NCI-H774 (cell line): ENCODE measurements at places on chromosomes 12 and 14.

- DNase-seq: no peak
Observed at GRCh38 chr12:13193505-13194231, 2.9 kb upstream of the EMP1 start.

- no peak for DNase-seq
Observed at GRCh38 chr14:32004300-32004699, 72.8 kb upstream of the ARHGAP5 start.

GRCh38 chr12:86233126-86233525 lies 23.1 kb downstream of the MGAT4C start:
- DNase-seq: peak; percentile 28

DNA sequence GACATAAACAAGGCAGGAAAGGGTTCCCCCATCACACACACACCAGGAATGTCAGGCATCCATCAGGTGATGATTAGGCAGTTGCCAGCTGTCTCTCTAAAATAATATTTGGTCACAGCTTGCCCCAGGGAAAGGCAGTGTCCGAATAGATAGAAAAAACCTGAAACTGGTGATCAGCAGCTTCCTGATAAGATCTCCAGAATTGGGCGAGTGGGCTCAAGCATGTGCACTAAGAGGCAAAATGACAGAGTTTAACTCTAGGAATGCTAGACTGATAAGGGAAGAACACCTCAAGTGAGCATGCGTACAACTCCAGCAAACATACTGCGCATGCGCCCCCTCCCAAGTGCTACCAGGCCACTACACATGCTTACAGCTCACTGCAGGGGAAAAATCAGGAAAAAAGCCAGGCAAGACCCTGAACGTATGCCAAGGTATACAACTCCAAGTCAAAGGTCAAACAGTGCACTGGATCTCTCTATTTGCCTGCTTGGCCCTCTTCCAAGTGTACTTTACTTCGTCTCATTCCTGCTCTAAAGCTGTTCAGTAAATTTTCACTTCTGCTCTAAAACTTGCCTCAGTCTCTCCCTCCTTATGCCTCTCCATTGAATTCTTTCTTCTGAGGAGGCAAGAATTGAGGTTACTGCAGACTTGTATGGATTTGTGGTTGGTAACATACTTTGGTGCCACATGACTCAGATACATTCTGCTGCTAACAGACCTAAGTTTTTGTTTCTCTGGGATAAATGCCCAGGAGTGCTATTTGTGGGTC lies 73.5 kb upstream of the VASH1 start:
- DNase-seq: no peak

DNA sequence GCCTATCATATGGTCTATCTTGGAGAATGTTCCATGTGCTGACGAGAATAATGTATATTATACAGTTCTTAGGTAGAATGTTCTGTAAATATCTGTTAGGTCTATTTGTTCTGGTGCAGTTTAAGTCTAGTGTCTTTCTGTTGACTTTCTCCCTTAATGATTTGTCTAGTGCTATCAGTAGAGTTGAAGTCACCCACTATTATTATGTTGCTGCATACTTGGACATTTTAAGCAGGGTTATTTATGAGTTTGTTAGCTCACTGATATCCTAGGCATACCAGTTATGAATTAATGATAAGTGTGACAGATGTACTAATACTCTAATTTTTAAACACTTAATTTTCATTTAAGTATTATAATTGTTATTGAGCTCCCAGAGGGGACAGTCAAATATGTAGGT lies 292.5 kb downstream of the AKAP6 start:
- DNase-seq: no peak

DNA sequence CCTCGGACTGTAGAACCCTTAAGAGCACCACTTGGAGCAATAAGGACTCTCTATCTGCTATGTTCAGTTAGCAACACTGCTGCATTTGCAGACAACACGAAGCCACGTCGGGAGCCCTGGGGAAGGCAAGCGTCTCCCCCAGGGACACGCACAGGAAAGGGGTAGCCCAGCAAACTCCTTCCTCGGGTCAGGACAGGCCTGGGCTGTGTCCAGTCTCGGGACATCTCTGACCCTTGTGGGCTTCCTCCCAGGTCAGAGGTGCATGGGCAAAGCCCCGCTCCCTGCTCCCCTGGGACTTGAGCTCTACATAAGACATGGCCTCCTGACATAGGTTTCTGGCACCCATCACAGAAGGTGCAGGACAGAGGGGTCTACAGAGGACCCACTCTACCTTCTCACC lies 119.5 kb downstream of the PIWIL1 start:
- DNase-seq: no peak
